Activated CD4-positive, CD25-positive, alpha-beta regulatory T cell (primary cell): ENCODE measurements at places on chromosomes 7 and 10.

DNA sequence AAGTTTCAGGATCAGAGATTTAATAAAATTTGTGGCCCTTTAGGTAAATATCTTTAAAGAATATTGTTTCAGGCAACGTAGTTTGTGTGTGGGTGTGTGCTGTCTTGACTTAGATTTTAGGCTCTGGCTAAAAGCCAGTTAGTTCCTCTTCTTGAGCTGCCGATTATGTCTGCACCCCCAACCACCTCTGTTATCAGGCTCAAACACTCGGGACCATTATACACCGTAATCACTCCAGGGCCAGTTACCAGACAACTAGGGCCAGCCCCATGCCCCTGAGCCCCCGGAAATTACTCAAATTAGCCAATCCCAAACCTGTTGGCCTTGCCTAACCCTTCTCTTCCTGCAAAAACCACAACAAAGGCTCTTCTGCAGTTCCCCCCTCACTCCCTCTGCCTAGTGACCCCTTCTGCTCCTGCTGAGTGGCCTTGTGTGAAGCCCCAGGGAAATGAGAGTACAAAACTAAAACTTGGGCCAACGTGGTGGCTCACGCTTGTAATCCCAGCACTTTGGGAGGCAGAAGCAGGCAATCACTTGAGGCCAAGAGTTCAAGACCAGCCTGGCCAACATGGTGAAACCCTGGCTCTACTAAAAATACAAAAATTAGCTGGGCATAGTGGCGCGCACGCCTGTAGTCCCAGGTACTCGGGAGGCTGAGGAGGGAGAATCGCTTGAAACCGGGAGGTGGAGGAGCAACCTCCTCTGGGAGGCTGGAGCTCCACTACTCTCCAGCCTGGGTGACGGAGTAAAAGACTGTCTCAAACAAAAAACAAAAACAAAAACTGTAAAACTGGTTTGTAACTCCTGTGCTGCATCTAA, 9.2 kb upstream of the HNRNPF start:
- DNase-seq: no peak

GRCh38 chr10:103837370-103838069, 17.9 kb downstream of the SH3PXD2A start:
- no peak for DNase-seq

DNA sequence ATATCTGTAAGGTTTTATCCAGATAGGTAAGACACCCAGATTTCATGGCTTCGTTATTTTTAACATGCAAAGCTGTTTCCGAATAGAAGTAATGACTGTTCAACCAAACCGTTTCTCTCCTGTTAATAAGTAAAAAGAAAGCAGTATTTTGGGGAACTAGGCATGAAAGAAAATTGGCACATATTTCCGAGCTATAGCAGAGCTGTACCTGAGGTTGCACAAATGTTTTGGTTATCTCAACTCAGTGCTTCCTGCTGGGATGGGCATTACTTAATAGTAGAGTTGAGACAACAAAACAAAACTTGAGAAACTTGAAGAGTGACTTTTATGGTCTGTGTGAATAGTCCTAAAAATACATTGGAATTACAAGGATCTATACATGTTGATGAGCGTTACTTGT, 564.3 kb upstream of the SORCS1 start:
- DNase-seq: no peak

DNA sequence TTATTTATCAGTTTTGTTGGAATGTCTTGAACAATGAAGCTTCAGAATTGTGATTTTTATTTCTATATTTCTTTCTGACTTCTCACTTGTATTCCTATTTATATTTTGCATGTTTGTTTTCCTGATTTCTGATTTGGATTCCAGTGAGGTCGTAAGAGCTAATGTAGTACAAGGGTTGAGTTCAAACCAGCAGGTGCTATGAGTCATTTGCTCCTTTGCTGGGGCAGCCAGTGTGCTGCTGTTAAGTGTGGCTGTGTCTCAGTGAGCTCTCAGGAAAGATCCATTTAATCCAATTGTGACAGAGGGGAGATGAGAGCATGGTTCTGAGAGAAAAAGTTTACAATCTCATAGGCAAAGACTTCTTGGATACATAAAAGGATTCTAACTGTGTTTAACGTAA, 48.6 kb downstream of the MCU start:
- DNase-seq: no peak

DNA sequence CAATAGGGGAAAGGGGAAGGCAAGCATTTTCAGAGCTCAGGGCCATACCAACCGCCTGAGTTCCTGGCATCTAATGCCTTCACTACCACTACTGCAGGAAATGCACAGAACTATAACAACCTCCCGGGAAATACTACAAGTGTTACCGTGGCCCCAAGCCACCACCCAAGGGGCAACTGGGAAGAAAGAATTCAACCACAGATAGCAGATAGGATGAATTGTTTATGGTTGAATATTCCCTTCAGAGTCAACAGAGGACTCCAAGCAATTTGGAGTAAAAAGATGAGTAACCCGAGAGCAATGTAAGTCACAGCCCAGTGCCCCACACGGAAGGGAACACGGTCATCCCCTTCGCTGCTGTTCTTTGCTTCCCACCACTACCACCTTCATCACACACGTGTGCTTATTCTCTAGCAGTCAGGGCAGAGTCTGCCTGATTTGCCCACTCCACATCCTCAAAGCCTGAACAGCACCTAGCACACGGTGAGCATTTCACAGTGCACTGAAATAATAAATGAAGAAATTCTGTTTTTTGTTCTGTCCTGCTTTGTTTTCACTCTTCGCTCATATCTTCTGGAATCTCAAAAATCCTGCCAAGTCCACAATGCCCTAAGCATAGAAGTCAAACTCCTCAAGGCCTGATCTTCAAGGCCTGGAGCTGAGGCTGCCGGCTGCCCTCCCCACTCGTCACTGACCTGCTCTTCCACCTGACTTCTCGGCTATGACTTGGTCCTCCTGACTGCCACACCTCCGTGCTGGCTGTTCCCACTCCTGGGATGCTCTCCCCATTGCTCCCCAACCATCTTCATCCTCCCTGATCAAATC, 221.1 kb downstream of the KCNMA1 start:
- no peak for DNase-seq

GRCh38 chr10:91551856-91552255, 81.0 kb downstream of the PPP1R3C start:
- DNase-seq: no peak

DNA sequence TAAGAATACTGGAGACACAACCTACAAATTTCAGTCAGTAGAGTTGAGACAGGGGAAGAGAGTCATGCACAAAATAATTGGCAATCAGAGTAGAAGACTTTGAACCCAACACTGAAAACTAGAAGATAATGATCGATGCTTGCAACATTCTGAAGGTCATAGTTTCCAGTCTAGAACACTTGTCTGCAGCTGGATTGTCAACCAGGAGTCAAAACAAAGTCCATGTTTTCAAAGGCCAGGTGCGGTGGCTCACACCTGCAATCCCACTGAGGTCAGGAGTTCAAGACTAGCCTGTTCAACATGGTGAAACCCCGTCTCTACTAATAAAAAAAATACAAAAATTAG, 26.8 kb upstream of the SMURF1 start:
- DNase-seq: no peak

DNA sequence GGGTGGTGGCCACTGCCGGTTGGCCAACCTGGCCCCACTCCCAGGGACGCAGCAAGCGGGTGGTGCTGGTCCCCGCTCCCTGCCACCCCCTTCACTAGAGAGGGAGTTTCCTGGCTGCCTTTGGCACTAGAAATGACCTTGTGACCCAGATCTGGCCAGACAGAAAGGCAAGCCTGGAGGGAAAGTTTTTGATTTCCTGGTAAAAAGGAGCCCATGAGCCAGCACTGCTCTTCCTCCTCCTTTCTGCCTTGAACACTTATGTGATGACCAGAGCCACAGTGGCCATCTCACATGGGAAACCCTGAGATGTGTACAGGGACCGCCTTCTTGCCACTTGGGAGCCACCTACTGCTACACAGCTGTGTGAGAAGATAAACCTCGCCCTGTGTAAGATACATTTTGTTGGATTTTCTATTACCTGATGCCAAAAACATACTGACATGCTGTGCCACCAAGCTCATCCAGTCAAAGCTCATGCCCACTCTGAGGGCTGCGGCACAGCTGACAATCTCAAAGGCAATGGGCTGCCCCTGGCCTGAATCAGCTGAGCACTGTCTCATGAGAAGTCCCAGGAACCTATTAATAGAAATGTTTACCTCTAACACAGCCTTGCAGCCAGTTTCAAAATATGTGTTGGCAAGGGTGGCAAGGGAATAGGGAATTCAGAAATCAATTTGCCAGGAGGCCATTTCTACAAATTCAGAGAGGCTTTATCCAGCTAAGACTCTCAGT, 94.0 kb downstream of the CYTH3 start:
- DNase-seq: no peak

GRCh38 chr7:6317797-6318438, 45.5 kb upstream of the CYTH3 start:
- no peak for DNase-seq

- no peak for DNase-seq
Observed at GRCh38 chr7:45938626-45939302, 17.7 kb upstream of the IGFBP3 start.

DNA sequence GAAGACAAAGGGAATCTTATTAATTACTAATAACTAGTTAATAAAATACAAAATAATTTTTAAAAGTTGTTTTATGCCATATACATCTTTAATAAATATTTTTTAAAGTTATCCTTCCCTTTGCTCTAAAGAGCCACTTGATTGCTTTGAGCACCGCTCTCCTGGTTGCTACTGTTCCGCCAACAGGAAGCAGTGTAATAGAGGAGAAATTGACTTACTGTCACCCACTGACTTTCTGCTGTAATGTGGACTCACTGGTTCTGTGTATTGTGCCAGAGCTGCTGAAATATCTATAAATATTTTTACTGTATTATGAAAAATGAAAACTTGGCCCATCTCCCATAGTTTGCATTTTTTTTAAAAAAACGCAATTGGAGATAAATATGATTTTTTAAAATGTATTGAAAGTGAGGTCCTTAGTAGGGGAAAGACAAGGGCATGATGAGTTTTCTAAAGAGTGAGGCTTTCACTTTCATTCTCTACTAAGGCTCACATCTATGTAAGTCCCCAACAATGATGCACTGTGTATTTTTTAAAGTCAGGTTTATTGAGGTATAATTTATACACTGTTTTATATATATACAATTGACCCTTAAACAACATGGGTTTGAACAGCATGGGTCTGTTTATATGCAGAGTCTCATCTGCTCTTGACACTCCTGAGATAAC, 100.5 kb downstream of the NPY start:
- no peak for DNase-seq

DNA sequence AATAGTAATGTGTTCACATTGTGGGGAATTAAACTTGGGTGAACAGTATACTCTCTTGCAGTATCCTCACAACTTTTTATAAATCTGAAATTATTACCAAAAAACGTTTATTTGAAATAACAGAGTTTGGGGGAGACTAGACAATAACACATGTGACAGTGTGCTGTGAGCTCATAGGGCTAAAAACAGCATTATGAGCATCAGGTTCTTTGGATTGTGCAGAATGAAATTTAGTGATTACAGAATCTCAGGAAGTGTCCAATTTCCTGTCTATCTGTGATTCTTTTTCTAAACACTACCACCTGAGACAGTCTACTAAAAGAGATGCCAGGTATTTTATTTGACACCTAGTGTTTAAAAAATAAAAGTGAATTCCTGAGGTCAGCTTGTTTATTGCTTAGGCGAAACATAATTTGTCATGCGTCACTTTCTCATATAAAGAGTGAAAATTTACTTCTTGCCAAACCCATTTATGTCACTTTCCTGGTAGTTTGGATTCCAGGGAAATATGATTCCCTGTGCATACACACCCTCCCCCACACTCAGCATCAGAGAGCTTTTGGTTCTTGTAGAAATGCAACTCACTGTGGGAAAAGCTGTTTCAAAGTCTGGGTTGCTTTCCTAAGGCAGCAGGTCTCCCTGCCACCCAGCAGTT, 71.2 kb downstream of the AOAH start:
- DNase-seq: no peak

- no peak for DNase-seq
Observed at GRCh38 chr10:70424320-70424719, 17.2 kb downstream of the NODAL start.

DNA sequence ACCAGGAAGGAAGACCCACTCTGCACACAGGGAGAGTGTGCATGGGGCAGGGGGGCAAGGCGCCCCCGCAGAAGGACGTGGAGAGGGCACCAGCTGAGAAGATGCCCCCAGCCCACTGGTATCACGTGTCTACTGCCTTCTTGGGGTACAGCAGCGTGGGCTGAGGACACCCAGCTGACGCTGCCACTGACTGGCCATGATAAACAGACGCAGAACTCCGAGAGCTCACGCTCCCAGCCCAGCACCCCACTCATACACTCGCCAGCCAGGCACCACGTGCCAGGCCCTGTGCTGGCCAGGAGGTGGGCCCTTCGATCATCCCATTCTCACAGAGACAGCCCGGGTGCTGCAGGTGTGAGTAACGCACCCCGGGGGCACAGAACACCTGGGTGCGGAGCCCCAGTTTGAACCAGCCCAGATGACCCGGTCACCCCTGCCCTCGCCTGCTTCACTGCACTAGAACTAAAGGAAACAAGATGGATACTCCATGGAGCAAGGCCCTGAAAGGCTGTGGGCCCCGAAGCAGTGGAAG, 199.8 kb downstream of the MAD1L1 start:
- DNase-seq: no peak

GRCh38 chr7:48089046-48090003, at the start of gene UPP1:
Gene UPP1 (plus strand): TSS chr7:48089265. CDS start chr7:48094784, 5,519 bp downstream.
- DNase-seq: peak; percentile 91

DNA sequence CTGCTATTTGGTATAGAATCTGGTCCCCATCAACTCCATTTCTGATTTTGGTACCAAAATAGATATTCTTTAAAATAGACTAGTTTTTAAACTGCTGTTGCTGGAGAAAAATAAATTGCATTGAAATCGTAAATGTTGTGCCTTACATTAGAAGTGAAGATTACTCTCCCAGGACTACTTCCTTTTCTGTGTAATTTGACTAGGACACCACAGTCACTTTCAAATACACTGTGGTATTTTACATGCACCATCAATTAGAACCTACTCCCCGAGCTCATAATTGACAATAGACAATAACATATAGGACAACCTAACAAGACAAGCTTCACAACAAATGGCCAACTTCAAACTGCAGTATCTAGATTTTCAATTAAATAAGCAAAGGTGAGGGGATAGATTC, 211.5 kb downstream of the DGKB start:
- DNase-seq: no peak

DNA sequence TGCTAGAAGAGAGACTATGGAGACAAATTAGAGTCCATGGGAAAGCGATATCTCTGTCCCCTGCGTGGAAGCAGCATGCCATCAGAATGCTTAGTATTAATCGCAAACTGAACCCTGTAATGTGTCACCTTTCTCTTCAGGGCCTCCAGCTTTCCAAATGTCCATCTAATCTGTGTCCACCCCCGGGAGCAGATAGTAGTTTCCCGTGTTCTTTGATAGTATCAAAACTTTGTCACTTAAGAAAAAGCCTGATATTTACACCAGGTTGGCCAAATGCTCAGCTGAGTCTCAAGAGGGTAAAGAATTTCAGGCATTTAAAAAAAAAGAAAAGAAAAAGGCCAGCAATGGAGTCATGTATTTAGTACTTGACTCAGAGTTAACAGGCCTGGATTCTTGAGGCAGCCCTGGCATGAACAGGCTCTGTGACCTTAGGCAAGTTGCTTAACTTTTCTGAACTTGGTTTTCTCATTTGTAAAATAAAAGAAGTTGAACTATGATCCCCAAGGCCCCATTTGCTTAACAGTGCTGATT, 10.4 kb upstream of the GSAP start:
- DNase-seq: no peak
